ENCODE measurements at places on chromosomes 4 and X.
A peak's percentile ranks its signal among the peaks of the same experiment; 100 is the strongest.

DNA sequence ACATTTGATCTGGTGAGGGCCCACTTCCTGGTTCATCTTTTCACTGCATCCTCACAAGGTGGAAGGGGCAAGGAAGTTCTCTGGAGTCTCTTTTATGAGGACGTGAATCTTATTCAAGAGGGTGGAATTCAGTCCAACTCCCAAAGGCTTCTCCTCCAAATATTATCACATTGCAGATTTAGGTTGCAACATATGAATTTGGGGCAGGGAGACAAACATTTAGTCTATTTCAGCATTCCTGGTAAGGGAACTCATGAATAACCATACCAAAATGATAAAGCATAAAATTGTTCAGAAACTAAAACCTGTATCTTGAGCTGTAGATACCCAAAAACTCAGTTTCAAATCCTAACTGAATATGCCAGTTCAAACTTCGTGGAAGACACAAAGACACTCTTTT, 246.8 kb downstream of the QDPR start:
- DNase-seq = no peak

GRCh38 chr4:825971-826330, at the start of gene CPLX1:
Gene CPLX1, minus strand, starts transcription at chr4:826129. Its CDS starts 1,607 bp downstream, at chr4:824522.
- DNase-seq = no peak

DNA sequence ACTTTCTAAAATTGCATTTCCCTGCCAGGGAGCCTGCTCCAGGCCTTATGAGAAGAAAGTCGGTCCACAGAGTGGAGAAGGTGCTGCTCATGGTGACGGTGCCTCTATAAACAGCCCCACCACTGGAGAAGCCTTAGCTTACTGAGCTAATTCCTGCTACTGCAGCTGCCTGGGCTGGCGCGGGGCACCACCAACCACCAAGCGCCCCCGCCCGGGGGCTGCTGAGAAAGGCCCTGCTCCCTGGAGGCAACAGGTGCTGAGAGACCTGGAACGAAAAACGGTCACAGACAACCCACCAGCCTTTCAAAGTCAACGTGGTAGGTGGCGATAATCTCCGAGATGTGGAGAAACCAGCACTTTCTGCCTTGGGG, 2.9 kb downstream of the HCFC1 start:
- no peak for DNase-seq

GRCh38 chr4:150237110-150237872, 159.0 kb downstream of the DCLK2 start:
- peak; percentile 55 for DNase-seq

DNA sequence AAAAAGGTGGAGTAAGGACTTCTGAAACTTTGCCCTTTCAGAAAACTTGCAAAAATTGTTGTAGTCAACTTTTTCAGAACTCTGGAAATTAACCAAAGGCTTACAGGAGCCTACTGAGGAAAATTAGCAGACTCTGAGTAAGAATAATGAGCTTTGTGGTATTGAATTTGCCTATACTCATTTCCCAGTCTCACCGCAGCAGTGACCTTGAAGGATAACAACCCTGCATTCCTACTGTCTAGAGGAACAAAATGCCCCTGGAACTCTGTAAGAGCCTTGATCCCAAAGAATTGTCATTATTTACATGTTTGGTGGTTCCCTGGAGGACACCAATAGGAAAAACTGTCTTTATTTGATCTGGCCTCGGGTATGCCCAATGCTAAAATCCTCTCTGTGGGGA, 57.9 kb downstream of the MND1 start:
- no peak for DNase-seq

GRCh38 chr4:183611210-183611830, 47.7 kb downstream of the RWDD4 start:
- no peak for DNase-seq

GRCh38 chr4:156672492-156673305, 298.9 kb downstream of the PDGFC start:
- no peak for DNase-seq

DNA sequence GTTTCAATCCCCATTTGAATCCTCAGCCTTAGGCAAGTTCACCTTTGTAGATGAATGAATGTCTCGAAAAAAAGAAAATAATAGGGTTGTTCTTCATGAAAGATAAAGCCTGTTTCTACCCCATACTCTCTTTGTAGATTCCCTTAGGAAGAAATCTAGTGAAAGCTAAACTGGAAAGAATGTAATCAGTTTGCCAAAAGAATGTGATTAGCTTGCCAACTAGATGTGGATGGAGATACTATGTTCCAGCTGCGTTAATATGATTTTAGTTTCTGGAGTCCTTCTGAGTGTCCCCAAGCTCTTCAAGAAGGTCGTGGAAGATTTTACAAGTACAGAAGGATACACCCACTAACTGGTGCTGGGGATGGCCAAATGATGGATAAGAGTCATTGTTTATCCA, 162.3 kb upstream of the EDNRA start:
- DNase-seq = no peak

GRCh38 chr4:147528054-147528453, 47.2 kb downstream of the EDNRA start:
- no peak for DNase-seq

DNA sequence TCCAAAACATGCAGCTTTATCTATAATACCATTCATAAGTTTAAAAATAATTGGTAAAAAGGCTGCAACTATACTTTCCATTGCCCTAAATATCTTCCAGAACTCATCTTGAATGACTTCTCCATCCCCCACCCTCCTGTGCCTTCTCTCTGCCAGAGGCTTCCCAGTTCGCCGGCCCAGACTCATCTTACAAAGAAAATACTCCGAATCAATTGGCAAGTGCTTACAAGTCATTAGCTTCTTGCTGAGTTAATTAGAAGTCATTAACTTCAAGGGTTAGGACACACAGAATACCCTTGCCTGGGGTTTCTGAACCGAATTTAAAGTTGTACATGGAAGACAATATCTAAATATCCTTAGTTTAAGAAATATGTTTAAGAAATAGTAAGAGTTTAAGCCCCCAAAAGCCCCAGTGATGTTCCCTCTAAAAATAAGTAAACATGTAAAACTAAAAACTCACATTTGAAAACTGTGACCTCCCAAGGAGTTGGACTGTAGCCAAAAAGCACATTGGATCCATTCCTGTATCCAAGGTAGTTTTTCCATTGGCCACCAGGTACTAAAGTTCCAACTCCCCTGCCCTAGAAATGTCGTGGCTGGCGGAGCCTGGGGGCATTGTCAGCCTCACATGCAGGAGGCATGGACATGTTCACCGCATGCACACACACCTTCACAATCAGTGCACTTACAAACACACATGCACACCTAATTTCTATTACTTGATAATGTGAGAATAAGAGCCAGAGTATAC, 535.2 kb upstream of the FAT1 start:
- DNase-seq = no peak

GRCh38 chr4:172851534-172851933, 317.1 kb upstream of the GALNT7 start:
- no peak for DNase-seq

DNA sequence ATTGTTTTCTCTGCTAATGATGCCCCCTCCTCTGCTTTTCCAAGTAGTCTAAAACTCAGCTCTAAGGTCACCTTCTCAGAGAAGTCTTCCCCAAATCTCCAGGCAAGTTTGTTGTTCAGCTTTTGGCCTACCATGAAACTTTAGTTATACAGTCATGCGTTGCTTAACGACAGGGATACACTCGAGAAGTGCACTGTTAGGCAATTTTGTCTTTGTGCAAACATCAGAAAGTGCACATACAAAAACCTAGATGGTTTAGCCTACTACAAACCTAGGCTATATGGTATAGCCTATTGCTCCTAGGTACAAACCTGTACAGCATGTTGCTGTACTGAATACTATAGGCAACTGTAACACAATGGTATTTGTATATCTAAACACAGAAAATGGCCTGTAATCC, 91.9 kb downstream of the WDFY3 start:
- DNase-seq = no peak

DNA sequence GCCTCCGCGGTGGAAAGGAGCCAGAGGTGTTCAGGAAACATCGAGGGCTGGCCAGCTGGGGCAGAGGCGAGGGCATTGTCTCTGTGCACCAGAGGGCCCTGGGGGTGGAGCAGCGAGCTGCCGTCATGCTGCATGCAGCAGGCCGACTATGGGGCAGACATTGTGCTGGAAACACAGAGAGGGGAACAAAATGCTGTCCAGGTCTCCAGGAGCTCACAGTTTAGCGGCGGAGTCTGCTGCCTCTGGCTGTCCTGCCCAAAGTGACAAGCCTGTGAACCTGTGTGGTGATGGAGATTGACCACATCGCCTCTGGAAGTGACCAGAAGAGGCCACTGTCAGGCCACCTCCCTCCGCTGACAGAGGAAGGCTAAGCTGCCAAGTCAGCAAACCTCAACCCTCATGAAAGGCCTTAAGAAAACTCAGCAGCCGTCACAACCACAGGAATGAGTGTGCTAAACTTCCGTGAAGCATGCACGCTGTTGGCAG, 20.1 kb upstream of the SASH3 start:
- DNase-seq = no peak

GRCh38 chrX:145213504-145213903, 33.8 kb upstream of the SPANXN1 start:
- no peak for DNase-seq

DNA sequence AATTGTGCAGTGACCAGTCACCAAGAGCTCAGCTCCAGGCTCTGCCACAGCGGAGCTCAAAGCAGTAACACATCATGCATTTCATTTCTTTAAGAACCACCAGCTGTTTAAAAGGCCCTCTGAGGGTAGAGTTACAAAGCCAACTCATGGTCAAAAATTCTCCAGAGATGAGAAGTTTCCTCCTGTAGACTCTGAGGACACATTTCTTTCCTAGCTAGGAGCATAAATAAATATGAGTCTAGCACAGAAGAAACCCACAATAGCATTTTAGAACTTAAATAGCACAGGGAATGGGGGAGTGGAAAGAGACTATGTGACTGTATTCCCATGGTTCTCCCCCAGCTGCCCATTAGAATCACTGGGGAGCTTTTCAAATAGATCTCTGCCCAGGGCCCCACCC, 6.5 kb upstream of the CRMP1 start:
- DNase-seq = no peak

DNA sequence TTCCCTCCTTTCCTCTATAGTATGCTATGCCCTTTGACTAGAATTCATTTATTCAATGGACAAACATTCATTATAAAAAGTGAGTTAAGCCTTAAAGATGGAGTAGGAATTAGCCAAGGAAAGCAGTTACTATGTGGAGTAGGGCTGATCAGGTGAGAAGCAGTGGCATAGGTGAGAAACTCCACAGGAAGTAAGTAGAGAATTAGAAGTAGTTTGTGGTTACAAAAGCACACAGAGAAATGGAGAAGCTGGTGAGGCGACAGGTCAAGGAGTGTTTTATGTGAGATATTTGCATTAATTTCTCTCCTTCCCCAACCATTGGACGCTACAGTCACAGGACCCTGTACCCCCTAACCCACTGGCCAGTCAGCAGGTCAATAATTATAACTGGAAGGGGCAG, 30.6 kb downstream of the SETD7 start:
- DNase-seq = no peak

DNA sequence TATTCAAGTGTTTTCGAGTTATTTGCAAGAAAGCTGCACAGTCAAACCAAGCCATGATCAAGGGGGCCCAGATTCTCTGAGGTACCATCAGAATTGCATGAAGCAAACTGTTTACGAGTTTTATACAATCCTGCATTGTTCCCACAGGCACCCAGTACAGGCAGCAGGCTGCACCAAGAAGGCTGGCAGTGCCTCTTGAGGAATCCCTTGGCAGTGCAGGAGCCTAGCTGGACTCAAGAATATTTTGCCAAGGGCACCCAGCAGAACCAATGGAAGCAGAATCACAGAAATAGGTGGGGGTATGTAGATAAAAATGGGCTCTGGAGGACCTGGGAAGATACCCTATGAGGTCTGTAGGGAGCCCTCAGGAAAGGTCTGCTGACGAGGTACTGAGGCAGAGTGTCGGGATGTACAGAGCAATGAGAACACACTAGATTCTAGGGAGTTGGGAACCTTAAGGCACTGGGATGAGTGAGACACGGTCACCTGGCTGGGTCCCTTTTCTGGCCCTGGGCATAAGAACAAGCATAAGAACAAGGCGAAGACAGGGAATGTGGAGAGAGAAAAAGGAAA, 2.5 kb upstream of the PLP1 start:
- no peak for DNase-seq

GRCh38 chr4:99885063-99885664, 9.1 kb downstream of the LAMTOR3 start:
- DNase-seq = no peak

GRCh38 chr4:169975131-169975837, 50.9 kb downstream of the MFAP3L start:
- DNase-seq = no peak

All from PC-9 (cell line).